ENCODE measurements at places on chromosomes 12 and 14. TPM values are rescaled to one million over a fixed set of nuclear protein-coding genes. Genes with fewer than 3 reads are reported as not detected.

The IL23A gene
- 0.69 TPM for polyA plus RNA-seq

The LRRC9 gene
- 0.36 TPM for polyA plus RNA-seq

The CLEC2A gene
- not detected for polyA plus RNA-seq

The CDKL1 gene
- 18.9 TPM for polyA plus RNA-seq

The MIP gene
- polyA plus RNA-seq, result not detected

The TNFRSF1A gene
- 122 TPM for polyA plus RNA-seq

The CCDC88C gene
- 26.2 TPM for polyA plus RNA-seq

The PLXNC1 gene
- 10.7 TPM for polyA plus RNA-seq

The HNRNPA1 gene
- 4,313 TPM for polyA plus RNA-seq

The KCNMB4 gene
- 24.7 TPM for polyA plus RNA-seq

The HIF1A gene
- polyA plus RNA-seq, result 231 TPM

The AKAP3 gene
- polyA plus RNA-seq, result 1.5 TPM

The BIN2 gene
- 3.8 TPM for polyA plus RNA-seq

The A2M gene
- polyA plus RNA-seq, result 2,110 TPM

The ISM2 gene
- not detected for polyA plus RNA-seq

The PPFIA2 gene
- 3.4 TPM for polyA plus RNA-seq

The ANKRD33 gene
- not detected for polyA plus RNA-seq

The RTRAF gene
- polyA plus RNA-seq, result 279 TPM

The KRT71 gene
- not detected for polyA plus RNA-seq

The FGF23 gene
- polyA plus RNA-seq, result not detected

The ETFRF1 gene
- polyA plus RNA-seq, result 25.9 TPM

The CCDC197 gene
- polyA plus RNA-seq, result not detected

The PPP1R1A gene
- polyA plus RNA-seq, result 3.9 TPM

The TTC6 gene
- polyA plus RNA-seq, result 13.8 TPM

The ESPL1 gene
- polyA plus RNA-seq, result 13.4 TPM

The APOF gene
- 0.13 TPM for polyA plus RNA-seq

The DTX1 gene
- 3.6 TPM for polyA plus RNA-seq

The CSAD gene
- polyA plus RNA-seq, result 91.7 TPM

The NTF3 gene
- 2.7 TPM for polyA plus RNA-seq

The FGFR1OP2 gene
- polyA plus RNA-seq, result 81.8 TPM

The LYZ gene
- polyA plus RNA-seq, result 44.5 TPM

The NCAPD2 gene
- polyA plus RNA-seq, result 76.1 TPM

The ARG2 gene
- polyA plus RNA-seq, result 2.7 TPM

The DUSP16 gene
- 38.8 TPM for polyA plus RNA-seq

The HHIPL1 gene
- polyA plus RNA-seq, result 3.1 TPM

The AICDA gene
- not detected for polyA plus RNA-seq

The EGLN3 gene
- 22.9 TPM for polyA plus RNA-seq

The FAM234B gene
- 7.3 TPM for polyA plus RNA-seq

The NPFF gene
- polyA plus RNA-seq, result not detected

The KCNC2 gene
- not detected for polyA plus RNA-seq

The ENDOU gene
- polyA plus RNA-seq, result 0.25 TPM

The PTPRR gene
- polyA plus RNA-seq, result 0.13 TPM

The CCDC198 gene
- polyA plus RNA-seq, result 81.6 TPM

The CACNB3 gene
- polyA plus RNA-seq, result 33.0 TPM

The MDM1 gene
- polyA plus RNA-seq, result 47.5 TPM

The CLEC9A gene
- 2.5 TPM for polyA plus RNA-seq

The TDRD9 gene
- 1.6 TPM for polyA plus RNA-seq

The RFLNA gene
- polyA plus RNA-seq, result 4.2 TPM

The KLRD1 gene
- 1.2 TPM for polyA plus RNA-seq

The RBMS2 gene
- 57.4 TPM for polyA plus RNA-seq

Measured in left lung (tissue), 14 donors.